ENCODE measurements at places on chromosomes 7 and 10.

GRCh38 chr10:86840498-86840897 is 84.1 kb downstream of the BMPR1A start:
- H3K4me3 ChIP-seq, result no peak overlapping the region
- H3K36me3 ChIP-seq, result peaks cover 2% of the 10 kb centered on the region
- no peak overlapping the region for H3K27ac ChIP-seq

DNA sequence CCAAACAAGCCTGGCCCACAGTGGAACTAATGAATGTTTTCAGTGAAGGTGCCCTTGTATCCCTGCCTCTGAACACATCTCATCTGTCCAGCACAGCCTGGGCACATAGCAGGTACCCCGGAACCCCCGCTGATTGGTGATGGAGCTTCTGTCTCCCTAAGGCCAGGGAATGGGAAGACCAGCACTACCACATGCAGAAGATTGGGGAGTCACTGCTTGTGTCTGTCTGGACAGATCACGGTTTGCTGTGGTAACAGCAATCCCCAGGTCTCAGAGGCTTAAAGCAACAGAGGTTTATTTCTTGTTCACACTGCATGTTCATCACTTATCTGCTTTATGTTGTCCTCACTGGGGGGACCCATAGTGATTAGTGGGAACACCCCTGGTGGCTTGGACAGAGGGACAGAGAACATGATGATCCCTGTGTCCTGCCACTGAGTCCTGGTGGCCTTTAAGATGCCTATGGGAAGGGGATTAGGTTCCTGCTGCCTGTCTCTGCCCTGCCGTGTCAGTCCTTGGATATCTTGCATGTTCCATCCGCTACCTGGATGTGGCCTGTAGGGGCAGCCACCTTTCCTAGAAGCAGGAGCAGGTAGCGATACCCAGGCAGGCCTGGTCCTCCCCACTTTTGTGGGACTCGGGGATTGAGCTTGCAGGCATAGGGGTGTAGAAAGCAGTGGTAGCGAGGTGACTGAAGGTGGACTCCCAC is 3.6 kb downstream of the TSPAN14 start:
- H3K27me3 ChIP-seq, result peaks cover 4% of the 10 kb centered on the region
- no peak for DNase-seq
- peaks cover 50% of the 10 kb centered on the region for H3K4me1 ChIP-seq
- H3K27ac ChIP-seq, result no peak overlapping the region
- H3K4me3 ChIP-seq, result no peak overlapping the region

- no peaks in the 10 kb centered on the region for H3K4me1 ChIP-seq
- no peaks in the 10 kb centered on the region for H3K27me3 ChIP-seq
- no peak overlapping the region for H3K27ac ChIP-seq
- H3K36me3 ChIP-seq, result 0 out of 2 replicates have a peak, but pooled peaks cover 6% of the 10 kb centered on the region
- no peak for DNase-seq
Observed at GRCh38 chr7:50662996-50663395, 97.8 kb upstream of the DDC start.

DNA sequence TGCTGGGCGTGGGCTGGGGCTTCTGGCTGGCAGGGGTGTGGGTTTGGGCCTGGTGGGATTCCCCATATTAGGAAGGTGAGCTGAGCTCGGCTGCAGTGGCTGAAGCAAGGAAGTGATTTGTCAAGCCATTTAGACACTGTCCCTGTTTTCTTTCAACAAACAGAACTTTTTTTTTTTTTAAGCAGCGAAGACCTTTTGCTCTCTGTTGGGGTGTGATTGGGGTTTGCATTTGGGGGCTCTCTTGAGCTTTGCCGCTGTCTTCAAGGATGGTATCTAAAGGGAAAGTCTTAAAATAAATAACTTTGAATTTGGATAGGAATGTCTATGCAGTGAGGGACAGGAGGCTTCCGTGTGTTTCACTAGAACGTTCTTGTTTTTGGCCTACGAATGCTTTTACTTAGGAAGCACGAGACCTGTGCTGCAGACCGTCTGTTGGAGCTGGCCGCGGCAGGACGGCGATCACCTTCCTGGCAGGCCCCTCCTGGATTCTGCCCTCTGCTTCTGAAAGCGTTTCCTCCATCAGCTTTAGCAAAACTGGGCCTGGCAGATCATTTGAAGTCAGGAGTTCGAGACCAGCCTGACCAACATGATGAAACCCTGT is 43.9 kb downstream of the FOXK1 start:
- H3K4me3 ChIP-seq, result no peak overlapping the region
- no peaks in the 10 kb centered on the region for H3K4me1 ChIP-seq
- no peaks in the 10 kb centered on the region for H3K27me3 ChIP-seq
- H3K36me3 ChIP-seq, result no peaks in the 10 kb centered on the region
- no peak for DNase-seq

- no peak for DNase-seq
- H3K27ac ChIP-seq, result no peak overlapping the region
- H3K27me3 ChIP-seq, result no peaks in the 10 kb centered on the region
- H3K4me3 ChIP-seq, result no peak overlapping the region
- H3K36me3 ChIP-seq, result no peaks in the 10 kb centered on the region
Observed at GRCh38 chr7:92002720-92003119, 62.1 kb downstream of the AKAP9 start.

DNA sequence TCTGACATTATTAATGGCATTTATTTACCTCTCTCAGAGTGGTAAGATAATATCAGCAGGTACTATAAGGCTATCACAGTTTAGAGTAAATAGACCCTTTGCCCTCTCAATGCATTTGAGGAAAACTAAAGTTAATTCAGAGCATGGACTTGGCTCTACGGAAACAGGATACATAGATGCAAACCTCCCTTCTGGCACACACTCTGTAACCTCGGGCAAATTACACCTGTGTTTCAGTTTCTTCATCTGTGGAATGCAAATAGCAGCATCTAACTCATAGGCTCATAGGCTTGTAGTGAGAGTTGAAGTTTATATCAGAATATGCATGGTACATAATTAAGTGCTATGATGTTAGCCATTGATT is 5.6 kb downstream of the RAPGEF5 start:
- H3K27ac ChIP-seq, result no peak overlapping the region
- DNase-seq, result no peak
- no peak overlapping the region for H3K4me3 ChIP-seq
- no peaks in the 10 kb centered on the region for H3K27me3 ChIP-seq
- H3K36me3 ChIP-seq, result no peaks in the 10 kb centered on the region

- H3K4me1 ChIP-seq, result peaks cover 33% of the 10 kb centered on the region
- no peak for DNase-seq
- H3K36me3 ChIP-seq, result no peaks in the 10 kb centered on the region
- no peaks in the 10 kb centered on the region for H3K27me3 ChIP-seq
- H3K27ac ChIP-seq, result no peak overlapping the region
Observed at GRCh38 chr7:22564511-22565045, 64.6 kb upstream of the STEAP1B start.

DNA sequence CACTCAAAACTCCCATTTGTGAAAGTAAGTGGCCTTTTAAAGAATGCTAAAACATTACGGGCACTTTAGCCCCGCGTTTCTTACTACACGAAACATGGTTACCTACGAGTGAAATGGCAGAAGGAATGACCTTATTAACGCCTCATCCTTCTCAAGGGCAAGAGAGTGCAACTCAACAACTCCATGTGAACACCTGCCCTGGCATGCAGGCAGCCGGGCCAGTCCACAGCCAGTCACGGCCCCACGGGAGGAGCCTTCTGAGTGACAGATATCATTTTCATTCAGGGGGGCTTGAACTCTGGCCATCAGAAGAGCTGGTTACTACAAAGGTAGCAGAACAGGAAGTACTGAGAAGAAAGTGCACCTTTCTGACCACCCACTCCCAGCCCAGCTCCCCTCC is 236.1 kb downstream of the PTPRN2 start:
- H3K4me1 ChIP-seq, result no peaks in the 10 kb centered on the region
- H3K4me3 ChIP-seq, result peak overlapping the region; percentile 58
- H3K36me3 ChIP-seq, result no peaks in the 10 kb centered on the region
- no peak for DNase-seq
- peaks cover 19% of the 10 kb centered on the region for H3K27me3 ChIP-seq

DNA sequence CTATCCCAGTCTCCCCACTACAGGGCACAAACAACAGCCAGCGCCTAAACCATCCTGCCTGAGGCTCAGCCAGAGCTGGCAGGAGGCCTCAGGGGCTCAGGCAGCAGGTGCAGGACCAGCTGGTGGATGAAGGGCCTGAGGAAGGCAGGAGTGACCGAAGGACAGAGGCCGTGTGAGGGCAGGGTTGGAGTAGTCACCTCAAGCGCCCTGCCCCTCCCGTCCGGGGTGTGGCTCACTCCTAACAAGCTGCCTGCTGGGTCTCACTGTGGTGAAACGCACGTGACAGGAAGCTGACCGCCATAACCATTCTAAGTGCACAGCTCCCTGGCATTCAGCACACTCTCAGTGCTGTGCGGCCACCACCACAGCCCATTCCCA is 281.1 kb downstream of the ELFN1 start:
- DNase-seq, result no peak
- H3K36me3 ChIP-seq, result no peaks in the 10 kb centered on the region
- H3K4me3 ChIP-seq, result no peak overlapping the region
- no peaks in the 10 kb centered on the region for H3K4me1 ChIP-seq

- no peaks in the 10 kb centered on the region for H3K36me3 ChIP-seq
- DNase-seq, result no peak
- no peak overlapping the region for H3K4me3 ChIP-seq
- no peaks in the 10 kb centered on the region for H3K4me1 ChIP-seq
Observed at GRCh38 chr10:47113907-47114500, 186.0 kb upstream of the GDF10 start.

- no peaks in the 10 kb centered on the region for H3K27me3 ChIP-seq
- no peaks in the 10 kb centered on the region for H3K36me3 ChIP-seq
- DNase-seq, result no peak
- H3K27ac ChIP-seq, result no peak overlapping the region
- no peaks in the 10 kb centered on the region for H3K4me1 ChIP-seq
Observed at GRCh38 chr7:159121068-159121467, 23.6 kb downstream of the VIPR2 start.

DNA sequence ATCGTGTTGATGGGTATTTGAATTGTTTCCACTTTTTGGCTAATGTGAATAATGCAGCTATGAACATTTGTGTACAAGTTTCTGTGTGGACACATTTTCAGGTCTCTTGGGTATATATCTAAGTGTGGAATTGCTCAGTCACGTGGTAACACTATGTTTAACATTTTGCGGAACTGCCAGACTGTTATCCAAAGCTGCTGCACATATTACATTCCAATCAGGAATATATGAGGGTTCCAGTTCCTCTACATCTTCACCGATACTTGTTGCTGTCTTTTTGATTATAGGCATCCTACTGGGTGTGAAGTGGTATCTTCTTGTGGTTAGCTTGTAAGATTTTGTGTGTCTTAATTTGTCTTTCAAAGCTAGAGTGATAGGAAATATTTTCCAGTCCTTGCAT is 6.8 kb downstream of the PTPN12 start:
- no peak overlapping the region for H3K4me3 ChIP-seq
- H3K27me3 ChIP-seq, result no peaks in the 10 kb centered on the region
- H3K36me3 ChIP-seq, result no peaks in the 10 kb centered on the region
- H3K4me1 ChIP-seq, result 0 out of 2 replicates have a peak, but pooled peaks cover 3% of the 10 kb centered on the region
- H3K27ac ChIP-seq, result no peak overlapping the region
- DNase-seq, result no peak

DNA sequence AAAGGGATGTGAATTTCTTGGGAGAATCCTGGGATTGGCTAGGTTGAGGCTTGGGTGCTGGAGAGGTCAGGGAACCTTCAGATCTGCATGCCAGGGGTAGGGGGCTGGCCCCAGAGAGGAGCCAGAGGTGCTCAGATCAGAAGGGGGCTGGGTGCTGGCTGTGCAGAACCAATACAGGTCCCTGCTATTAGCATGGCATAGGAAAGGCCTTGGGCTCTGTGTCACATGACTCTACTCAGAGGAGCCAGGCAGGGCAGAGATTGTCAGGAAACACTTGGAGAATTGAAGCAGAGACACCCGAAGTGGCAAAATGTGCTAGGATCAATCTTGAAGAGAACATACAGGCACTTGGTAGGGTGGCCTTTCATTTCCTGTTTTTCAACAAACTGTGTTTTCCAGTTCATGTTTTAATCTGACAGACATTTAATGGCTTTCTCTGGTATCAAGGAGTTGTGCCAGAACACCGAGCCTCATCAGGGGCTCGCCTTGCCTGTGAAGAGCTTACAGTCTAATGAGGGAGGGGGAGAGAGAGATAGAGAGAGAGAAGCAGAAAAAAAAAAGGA is 498.9 kb downstream of the RPS24 start:
- H3K27me3 ChIP-seq, result no peaks in the 10 kb centered on the region
- H3K27ac ChIP-seq, result no peak overlapping the region
- DNase-seq, result no peak
- H3K4me3 ChIP-seq, result no peak overlapping the region

GRCh38 chr10:119368991-119369869 is 161.9 kb downstream of the GRK5 start:
- no peaks in the 10 kb centered on the region for H3K27me3 ChIP-seq
- no peak overlapping the region for H3K27ac ChIP-seq
- H3K36me3 ChIP-seq, result no peaks in the 10 kb centered on the region

- no peak for DNase-seq
- H3K27ac ChIP-seq, result no peak overlapping the region
- H3K27me3 ChIP-seq, result no peaks in the 10 kb centered on the region
- H3K4me1 ChIP-seq, result no peaks in the 10 kb centered on the region
Observed at GRCh38 chr7:92478095-92478494, 349 bp upstream of the ERVW-1 start.

DNA sequence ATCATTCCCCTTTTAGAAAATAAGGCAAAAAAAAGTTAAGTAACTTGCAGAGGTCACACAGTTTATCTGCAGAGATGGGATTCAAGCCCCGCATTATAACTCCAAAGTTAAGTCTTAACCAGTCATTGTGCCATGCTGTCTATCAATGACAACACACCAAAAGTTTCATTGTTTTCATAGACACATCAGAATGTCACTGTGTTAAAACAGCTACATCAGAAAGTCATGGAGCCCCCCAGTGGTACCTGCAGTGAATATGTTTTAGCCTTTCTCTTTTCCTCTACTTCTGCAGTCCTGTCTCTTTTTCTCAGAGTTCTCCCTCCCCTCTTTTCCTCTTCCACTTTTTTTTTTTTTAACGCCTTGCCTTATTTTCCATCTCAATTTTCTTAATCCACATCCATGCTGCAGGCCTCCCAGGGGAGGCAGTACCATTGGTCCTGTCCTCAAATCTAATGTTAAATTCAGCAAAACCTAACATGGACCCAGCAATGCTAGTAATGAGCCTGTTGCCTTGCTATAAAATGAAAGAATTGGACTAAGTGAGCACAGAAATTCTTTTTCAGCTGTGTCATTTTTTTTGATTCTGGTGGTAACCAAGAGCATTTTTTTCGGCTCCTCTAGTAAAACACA is 3.8 kb upstream of the NRCAM start:
- no peaks in the 10 kb centered on the region for H3K36me3 ChIP-seq
- no peaks in the 10 kb centered on the region for H3K4me1 ChIP-seq
- H3K4me3 ChIP-seq, result no peak overlapping the region
- DNase-seq, result no peak
- H3K27ac ChIP-seq, result no peak overlapping the region
- peaks cover 3% of the 10 kb centered on the region for H3K27me3 ChIP-seq

All from H1 (cell line).